Common myeloid progenitor, CD34-positive (primary cell): ENCODE measurements at places on chromosomes 3 and 15.

GRCh38 chr3:22671848-22672247 lies 531.3 kb upstream of the UBE2E2 start:
- DNase-seq = no peak

DNA sequence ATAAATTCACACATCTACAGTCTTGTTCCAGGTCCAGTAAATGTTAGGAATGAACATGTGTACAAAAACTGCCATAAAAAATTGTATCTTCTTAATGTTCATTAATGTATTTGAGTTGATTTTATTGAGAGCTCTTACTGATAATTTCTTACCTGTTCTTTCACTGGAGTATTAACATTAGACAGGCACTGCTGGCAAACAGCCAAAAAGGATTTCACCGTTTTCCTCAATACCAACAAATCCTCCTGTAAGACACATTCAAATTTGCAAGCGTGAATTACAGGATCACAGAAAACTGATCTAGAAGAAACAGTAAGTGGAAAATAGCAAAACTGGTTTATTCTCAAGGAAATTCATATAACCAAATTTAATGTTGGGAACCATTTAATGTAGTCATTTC lies 127.4 kb downstream of the PCCB start:
- no peak for DNase-seq

GRCh38 chr3:140917772-140918171 lies 23.9 kb upstream of the SLC25A36 start:
- DNase-seq = no peak

DNA sequence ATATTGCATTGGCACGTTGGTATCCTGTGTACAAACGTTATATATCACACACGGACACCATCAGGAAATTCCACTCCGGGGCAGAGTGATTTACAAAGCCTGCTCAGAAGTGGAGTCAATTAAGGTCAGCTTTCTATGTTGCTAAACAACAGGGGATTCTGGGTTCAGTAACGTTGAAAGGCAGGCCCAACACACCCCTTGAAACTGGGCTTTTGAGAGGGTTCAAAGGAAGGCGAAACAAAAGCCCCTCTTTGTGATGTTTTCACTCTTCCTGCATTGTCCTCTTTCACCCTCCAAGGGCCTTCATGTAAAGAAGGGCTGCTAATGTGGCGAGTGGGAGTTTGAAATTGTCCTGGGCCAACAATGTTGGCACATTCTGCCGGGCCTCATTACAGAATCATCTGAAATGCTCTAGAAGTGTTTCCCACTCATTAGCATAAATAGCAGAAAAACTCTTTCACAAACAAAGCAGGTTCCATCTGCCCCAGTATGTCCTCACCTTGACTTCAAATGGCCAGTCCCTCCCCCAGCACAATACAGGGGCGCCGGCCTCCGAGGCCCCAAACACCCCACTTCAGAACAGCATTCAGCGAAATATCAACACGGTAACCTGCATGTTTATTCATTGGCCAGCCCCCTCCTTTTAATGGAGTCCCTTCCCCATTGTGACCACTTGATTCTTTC lies 76.4 kb downstream of the HES1 start:
- DNase-seq = peak; percentile 37

DNA sequence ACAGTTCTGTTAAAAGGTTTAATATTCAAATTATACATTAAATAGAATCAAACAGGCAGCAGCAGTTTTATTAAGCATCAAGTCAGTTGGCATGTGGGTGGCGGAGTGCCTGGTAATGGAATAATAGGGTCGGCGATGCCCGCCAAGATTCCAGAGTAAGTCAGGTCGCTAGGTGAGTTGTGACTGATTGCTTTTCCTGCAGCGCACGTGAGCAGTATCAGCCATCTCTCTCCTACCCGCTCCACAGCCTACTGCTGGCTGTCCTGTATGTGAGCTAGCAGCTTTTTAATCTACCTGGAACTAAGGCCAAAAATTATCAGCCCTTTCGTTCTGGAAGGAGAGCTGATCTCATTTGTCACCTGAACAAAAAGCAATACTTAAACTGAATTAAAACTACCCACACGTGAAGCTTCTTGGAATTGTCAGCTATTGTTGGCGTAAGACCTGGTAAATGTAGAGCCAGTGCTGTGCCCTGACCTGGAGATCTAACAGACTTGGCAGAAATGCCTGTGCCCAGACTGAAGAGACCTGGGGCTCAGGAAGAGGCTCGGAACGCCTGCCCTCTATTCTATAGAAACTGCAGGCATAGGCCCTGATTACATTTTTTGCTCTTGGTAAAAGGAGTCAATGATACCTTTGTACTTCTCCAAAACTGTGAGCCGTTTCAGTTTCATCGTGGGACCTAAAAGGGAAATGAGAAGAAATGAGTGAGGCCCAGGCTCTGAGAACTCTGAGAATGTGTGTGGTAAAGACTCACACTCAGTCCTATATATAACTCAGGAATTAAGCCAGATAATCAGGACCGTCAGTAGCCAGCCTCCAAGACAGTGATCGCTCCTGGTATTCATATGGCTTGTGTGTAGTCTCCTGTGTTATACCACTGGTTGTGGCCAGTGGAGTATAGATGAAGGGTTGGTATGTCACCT lies 21.9 kb downstream of the IDH3A start:
- no peak for DNase-seq

DNA sequence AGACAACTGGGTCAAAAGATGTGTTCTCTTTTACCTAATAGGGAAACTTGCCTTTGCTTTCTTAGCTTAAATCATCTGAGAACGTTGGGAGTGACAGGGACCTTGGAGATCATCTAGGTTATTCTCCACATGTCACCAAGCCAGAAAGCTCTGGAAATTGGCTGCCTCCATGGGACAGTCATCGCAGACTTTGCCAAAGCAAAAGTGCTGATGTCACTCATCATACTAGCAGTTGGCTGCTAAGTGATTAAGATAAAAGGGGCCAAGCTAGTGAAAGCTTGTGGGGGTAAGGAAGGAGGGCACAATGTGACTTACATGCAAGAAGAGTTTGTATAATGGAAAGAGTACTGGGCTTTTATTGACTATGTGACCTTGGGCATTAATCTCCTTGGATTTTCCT lies 198.0 kb upstream of the PFN2 start:
- DNase-seq = peak; percentile 63

DNA sequence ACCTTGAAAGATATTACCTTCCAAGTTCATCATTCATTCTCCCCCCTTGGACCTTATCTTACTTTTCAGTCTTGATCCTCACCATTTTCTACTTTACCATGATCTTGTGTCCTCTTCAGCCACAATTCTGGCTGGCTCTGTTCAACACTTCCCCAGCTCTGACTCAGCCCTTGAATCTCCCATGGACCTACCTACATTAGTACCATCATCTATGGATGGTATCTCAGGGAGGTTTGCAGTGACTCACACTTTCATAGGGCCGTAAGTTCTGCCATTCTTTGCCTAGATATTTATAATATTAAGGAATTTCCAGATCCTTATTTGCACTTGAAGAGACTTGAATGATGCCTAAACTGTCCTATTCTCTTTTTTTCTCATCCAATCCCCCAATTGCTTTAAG lies 213.7 kb upstream of the RORA start:
- DNase-seq = no peak

GRCh38 chr3:7754653-7755441 lies 746.8 kb upstream of the LMCD1 start:
- DNase-seq = no peak

- peak; percentile 92 for DNase-seq
Measured at GRCh38 chr3:132245552-132246142, 71.6 kb upstream of the ACP3 start.

- DNase-seq = no peak
Measured at GRCh38 chr3:125078951-125079674, 23.3 kb upstream of the HEG1 start.

DNA sequence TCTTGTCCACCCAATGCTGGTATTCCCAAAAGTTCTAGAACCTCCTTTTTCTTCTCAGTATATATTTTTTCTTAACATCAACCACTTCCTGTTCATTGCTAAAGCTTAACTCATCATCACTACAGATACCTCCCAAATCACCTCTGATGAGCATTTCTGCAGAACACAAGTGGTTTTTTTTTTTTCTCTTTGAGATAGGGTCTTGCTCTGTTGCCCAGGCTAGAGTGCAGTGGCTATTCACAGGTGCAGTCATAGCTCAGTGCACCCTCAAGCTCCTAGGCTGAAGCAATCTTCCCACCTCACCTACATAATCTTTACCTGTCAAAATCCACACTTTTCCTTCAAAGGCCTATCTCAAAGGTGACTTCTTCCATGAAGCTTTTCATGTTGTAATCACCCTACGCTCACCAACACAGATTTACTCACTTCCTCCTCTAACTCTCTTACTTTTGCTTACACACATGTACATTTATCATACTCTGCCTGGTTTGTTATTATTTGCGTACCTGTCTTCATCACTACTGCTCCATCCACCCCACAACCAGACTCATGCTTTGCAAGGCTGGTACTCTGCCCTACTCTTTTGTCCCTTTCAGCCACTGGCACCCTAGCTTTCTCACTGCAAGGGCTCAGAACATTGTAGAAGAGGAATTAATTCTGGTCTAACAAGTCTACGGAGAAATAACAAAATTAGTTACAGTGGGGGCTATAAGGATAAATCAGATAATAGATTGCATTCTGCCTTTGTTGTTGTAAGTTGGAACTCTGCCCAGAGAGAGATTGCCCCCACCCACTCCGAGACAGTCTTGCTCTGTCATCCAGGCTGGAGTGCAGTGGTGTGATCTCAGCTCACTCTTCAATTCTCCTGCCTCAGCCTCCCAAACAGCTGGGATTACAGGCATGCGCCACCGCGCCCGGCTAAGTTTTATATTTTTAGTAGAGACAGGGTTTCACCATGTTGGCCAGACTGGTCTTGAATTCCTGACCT lies 27.5 kb downstream of the HERC1 start:
- DNase-seq = peak; percentile 47

- no peak for DNase-seq
Measured at GRCh38 chr3:105938101-105938500, 69.3 kb upstream of the CBLB start.

DNA sequence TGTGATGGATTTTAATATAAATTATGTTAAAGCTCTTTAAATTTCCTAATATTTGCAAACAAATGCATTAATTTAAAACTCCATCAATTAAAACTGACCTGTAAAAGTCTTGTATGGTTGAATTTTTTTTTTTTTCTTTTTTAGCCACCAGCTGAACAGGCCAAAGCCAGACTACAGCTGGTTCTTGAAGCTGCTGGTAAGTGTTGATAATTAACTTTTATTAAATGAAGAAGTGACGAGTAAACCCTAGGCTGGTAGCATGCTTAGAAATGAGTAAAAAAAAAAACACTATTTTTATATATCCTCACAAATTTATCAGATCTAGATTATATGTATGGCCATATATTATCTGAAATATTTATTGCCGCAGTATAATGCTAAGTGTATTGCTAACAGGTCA lies 216.3 kb upstream of the MLF1 start:
- no peak for DNase-seq

DNA sequence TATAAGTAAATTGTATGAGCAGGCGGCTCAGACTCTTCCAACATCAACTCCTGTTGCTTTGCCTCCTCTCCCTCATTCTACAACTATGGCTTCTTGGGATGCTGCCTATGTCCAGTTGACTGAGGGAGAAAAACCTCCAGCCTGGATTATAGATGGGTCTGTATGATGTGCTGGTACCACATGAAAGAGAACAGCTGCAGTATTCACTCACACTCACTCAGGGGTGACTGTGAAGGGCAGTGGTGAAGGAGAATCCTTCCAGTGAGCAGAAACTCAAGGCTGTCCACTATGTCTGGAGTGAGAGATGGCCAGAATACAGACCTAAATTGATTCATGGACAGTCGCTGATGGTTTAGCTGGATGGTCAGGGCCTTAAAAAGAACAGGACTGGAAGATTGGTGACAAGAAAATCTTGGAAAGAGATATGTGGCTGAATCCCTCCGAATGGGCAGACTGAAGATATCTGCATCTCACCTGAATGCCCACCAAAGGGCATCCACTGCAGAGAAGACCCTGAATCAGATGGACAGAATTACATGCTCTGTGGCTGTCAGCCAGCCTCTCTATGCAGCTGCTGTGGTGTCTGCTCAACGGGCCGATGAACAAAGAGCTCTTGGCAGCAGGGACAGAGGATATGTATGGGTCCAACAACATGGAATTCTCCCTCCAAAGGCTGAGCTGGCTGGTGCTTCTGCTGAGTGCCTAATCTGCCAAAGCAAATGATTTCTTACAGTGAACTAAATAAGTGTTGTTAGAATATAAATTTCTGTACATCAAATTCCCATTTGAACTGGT lies 1.9 kb upstream of the BCL2L10 start:
- DNase-seq = no peak

DNA sequence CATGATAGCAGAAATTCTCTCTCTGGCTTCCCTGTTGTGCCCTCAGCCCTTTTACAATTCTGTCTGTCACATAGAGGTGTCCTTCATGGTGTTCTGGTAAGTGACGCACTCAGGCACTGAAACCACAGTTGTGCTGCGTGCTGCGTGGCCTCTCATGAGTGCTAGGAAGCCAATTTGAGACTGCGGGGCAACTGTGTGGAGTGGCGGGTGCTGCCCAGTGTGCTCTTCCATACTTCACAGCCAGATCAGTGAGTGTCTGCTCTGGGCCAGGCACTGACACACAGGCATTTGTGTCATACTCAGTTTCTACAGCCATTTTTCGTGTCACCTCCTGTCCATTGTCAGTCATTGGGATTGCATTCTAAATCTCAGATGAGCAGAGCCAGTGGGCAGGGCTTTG lies 133.1 kb upstream of the PLXNA1 start:
- DNase-seq = no peak

GRCh38 chr3:24401811-24402185 lies 92.9 kb downstream of the THRB start:
- no peak for DNase-seq

- no peak for DNase-seq
Measured at GRCh38 chr3:119315600-119316312, 21.6 kb downstream of the ARHGAP31 start.

- no peak for DNase-seq
Measured at GRCh38 chr3:115691964-115692363, 68.7 kb downstream of the GAP43 start.

DNA sequence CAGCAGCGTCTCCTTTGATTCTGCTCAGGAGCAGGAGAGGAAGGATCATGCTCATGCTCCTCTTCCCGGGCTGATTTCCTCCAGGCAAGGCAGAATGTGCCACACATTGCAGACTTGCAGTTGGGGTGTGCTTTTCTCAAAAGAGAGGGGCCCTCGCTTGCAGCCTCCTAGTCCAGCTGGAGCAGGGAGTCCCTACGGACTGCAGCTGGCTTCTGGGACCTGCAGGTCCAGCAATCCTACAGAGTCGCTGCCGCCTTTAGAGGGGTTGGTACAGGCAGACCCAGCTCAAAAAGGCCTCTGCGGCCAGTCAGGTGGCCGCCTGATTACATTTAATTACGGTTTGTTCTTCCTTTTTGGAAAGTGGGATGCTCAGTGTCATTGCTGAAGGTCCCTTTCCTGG lies 173.9 kb downstream of the NSMCE3 start:
- no peak for DNase-seq

GRCh38 chr15:57273402-57273801 lies 102.9 kb upstream of the CGNL1 start:
- DNase-seq = no peak

DNA sequence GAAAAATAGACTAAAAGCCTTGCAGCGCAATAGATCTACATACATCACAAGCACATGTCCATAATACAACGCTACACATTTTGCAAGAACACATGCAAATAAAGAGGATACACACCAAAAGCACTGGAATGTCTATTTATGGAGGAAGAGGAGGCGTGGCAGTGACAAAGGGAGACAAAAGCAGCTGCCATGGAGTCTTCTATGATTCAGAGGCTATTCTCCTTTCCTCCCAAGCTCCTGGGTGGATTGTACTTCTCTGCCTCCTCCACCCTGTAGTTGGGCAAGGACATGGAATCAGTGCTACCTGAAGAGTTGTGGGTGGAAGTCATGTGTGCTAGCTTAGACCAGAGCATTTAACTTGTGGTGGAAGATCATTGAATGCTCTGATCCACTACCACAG lies 57.9 kb upstream of the ABHD2 start:
- DNase-seq = no peak

GRCh38 chr3:101320475-101320874 lies at the start of gene IMPG2:
Gene IMPG2 (minus strand): TSS chr3:101320575. CDS start chr3:101320372, 203 bp downstream.
- no peak for DNase-seq
